Activated effector memory CD4-positive, alpha-beta T cell treated with anti-CD3 and anti-CD28 coated beads, Interleukin-2, amount 50 U/mL, for 16 hours (primary cell): ENCODE measurements at places on chromosomes 5 and 9.

GRCh38 chr5:102296178-102296817 lies at the start of gene SLCO4C1:
Gene SLCO4C1, minus strand, starts transcription at chr5:102296284. Its CDS starts 22 bp downstream, at chr5:102296262.
- peak; percentile 87 for DNase-seq

DNA sequence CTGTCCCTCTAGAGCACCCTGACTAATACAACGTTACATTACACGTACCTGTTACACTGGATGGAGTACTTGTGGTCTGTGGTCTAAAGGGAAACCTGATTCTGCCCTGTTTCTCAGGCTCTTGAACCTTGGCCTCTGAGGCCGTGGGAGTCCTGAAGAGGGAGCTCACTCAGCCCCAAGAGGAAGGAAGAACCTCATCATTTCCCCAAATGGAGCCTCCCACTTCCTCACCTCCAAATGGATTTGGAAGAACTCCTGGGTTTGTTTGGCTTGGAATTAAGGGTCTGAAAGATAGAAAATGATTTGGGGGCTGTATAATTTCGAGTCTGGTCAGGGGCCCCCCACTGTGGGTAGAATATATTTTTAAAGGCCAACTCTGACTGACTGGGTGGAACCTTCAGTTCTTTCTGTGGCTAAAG lies 200.2 kb downstream of the SEMA6A start:
- DNase-seq: no peak

GRCh38 chr9:76630916-76631315 lies 133.3 kb upstream of the PCA3 start:
- no peak for DNase-seq

GRCh38 chr9:91001146-91001611 lies 199.6 kb downstream of the SYK start:
- no peak for DNase-seq

GRCh38 chr5:135710045-135710675 lies 124.3 kb upstream of the SLC25A48 start:
- no peak for DNase-seq
